ENCODE measurements at places on chromosomes 4 and X.

- no peak for DNase-seq
These were observed 101.8 kb downstream of the RASGEF1B start for GRCh38 chr4:81369886-81370285.

DNA sequence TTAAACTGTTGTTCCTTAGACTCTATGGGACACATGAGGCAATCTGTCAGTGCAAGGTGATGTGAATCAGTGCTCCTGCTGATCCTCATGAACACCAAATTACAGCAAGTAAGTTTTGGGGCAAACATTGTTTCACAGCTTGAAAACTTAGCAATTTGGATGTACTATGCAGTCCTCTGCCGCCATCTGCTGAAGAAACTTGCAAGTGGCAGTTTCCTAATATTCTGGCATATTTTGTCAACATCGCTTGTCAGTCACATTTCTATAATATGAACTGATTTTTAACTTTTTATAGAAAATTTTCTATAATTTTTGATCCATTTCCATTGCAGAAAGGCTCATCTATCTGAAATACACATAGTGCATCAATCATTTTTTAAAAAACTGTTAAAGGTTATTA lies 56.3 kb downstream of the ZAR1 start:
- no peak for DNase-seq

DNA sequence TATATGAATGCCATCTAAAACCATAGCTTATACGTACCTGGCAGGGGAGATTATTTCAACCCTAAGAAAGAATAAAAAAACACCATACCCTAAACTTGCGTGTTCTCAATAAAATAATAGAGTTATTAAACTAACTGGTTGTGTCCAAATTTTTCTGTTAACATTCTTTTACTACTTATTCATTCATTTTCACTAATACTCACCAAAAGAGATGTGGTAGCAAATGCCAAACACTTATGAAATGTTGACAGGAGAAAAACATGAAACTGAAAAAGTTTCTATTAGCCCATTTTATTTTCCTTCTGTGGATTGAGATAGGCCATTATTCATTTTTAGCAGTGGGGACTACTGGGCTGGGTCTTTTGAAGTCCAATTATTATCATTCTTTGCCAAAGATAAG lies 102.0 kb downstream of the TSPAN5 start:
- DNase-seq: no peak

DNA sequence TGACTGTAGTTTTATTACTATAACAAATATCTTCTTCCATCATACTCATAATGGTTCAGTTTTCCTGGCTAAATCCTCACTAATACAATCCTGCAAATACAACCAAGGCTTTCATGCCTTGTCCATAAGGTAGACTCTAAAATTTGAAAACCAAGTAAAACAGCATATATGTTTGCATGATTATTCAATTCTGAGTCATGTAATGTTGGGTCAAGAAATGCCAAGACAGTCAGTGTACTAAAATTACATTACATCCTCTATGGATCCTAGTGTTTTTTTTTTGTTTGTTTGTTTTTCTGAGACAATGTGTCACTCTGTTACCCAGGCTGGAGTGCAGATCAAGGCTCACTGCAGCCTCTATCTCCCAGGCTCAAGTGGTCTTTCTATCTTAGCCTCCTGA lies 38.6 kb upstream of the TEX13D start:
- DNase-seq: no peak

DNA sequence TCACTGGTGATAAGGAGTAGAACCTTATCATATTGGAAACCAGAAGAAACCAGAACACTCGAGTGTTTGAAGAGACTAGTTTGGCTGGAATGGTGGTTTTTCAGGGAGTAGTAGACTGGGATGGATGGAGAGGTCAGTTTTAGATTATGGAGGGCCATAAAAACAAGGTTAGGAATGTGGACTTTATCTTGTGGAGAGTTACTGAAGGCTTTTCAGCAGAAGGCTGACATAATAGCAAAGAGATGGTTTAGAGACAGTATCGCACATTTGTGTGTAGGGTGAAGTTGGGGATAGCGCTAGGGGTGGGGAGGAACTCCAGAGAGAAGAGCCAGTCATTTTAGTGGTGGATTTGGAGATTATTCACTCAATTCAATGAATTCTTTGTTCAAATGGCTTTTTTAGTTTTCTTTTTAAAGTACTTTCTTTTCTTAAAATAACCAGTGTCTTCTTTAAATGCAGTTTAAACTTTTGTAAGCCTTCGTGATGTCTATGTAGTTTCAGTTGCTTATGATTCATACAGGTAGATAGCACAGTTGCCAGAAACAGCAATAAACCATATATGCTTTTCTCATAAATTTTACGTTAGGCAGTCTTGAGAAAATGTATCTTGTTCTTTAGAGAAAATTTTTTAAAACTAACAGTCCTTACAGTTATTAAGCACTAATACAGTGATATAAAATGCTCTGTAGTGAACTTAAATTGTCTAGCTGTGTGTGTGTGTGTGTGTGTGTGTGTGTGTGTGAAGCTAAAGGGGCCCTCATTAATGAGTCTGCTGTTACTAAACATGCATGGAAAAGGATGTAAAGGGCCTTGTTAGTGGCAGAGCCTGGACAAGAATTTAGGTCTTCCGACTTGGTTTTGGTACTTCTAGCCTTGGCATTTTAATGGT lies 3.8 kb downstream of the ARHGAP10 start:
- DNase-seq: no peak

GRCh38 chr4:157014621-157015591 lies 43.3 kb upstream of the PDGFC start:
- no peak for DNase-seq

DNA sequence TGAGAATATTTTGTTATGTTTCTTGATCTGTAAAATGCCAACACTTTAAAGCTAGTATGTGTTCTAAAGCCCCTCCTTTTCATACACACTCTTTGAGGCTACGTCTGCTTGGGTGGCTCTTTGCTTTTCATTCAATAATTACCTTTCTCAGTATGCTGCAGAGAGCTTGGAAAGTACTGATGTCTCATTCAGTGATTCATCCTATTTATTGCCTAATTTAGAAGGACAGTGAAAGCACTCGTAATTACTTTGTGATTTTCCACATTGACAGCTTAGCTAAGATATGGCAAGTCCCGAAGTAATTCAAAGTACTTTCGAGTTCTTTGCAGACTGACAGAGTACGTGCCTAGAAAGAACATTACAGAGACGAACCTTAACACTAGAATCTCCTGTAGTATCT lies 57.2 kb downstream of the BMP15 start:
- no peak for DNase-seq

DNA sequence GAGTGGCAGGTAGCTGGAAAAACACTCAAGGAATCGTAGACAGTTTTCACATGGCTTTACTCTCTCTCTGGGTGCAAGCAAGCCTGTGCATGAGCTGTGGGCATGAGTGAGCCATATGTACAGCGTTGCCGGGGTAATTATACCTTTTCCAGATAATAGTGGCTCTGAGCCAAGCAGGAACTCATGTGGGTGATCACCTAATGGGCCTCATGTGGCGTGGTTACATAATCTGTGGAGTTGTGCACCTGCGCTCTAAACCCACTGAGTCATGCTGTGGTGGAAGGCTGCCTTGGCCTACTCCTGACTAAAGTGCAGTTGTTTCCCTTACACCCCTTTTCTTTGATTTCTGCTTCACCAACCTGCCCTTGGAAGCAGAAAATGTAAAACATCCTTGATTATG lies 1564.5 kb upstream of the PCDH10 start:
- no peak for DNase-seq

GRCh38 chrX:16278927-16279326 lies 111.6 kb downstream of the MAGEB17 start:
- no peak for DNase-seq

Measured in sciatic nerve (tissue), 2 donors.